ENCODE measurements at places on chromosomes 6 and 20.

GRCh38 chr20:50522053-50522674 lies 12.0 kb downstream of the PTPN1 start:
- no peak for DNase-seq

DNA sequence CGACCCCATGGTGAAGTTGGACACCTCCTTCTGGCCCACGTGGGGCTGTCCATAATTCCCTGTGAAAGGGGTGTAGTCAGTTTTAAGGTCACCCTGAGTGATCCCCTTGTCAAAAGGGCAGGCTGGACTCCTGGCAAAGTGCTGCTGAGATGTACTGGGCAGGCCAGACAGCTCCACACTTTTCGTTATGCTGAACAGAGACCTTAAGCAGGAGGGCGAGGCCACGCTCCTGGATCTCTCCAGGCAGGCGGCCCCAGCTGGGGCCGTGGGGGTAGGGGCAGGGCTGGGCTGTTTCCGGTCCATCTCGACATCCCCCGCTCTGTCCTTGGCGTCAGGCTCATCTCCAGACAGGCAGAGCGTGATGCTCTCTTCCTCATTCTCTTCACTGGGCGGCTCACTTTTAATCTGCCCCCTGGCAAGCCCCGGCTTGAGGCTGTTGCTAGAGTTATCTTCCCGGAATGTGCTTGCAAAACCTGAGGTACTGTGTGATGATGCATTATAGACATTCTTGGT lies 56.7 kb downstream of the GJA10 start:
- no peak for DNase-seq

- no peak for DNase-seq
Measured at GRCh38 chr6:134010974-134011373, 41.5 kb downstream of the SLC2A12 start.

GRCh38 chr6:158410784-158411183 lies 98.5 kb downstream of the TULP4 start:
- no peak for DNase-seq

GRCh38 chr6:148973538-148974208 lies 226.8 kb downstream of the UST start:
- no peak for DNase-seq

Measured in iPS-NIHi11 (cell line).